ENCODE measurements at places on chromosomes 5 and 9.

- DNase-seq = no peak
Measured at GRCh38 chr5:36613771-36614656, 7.6 kb downstream of the SLC1A3 start.

GRCh38 chr5:5752844-5753243 lies 330.4 kb downstream of the ICE1 start:
- peak; percentile 44 for DNase-seq

DNA sequence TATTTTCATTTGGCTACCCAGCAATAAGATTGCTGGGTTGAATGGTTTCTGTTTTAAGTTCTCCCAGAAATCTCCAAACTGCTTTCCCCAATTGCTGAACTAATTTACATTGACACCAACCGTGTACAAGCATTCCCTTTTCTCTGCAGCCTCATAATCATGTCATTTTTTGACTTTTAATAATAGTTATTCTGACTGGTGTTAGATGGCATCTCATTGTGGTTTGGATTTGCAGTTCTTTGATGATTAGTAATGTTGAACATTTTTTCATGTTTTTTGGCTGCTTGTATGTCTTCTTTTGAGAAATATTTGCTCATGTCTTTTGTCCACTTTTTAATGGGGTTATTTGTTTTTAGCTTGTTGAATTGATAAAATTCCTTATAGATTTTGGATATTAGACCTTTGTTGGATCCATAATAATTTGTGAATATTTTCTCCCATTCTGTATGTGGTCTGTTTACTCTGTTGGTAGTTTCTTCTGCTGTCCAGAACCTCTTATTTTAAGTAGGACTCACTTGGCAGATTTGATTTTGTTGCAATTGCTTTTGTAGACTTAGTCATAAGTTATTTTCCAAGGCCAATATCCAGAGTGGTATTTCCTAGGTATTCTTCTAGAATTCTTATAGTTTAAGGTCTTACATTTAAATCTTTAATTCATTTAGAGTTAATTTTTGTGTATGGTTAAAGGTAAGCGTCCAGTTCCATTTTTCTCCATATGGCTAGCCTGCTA lies 793.7 kb downstream of the BRINP1 start:
- no peak for DNase-seq

- DNase-seq = no peak
Measured at GRCh38 chr5:56303511-56303910, 70.4 kb upstream of the ANKRD55 start.

All from GM10248 (cell line).